ENCODE measurements at places on chromosomes 4 and X.
A peak's percentile ranks its signal among the peaks of the same experiment; 100 is the strongest.

- peak; percentile 42 for DNase-seq
Observed at GRCh38 chr4:161320377-161320776, 843.4 kb downstream of the FSTL5 start.

DNA sequence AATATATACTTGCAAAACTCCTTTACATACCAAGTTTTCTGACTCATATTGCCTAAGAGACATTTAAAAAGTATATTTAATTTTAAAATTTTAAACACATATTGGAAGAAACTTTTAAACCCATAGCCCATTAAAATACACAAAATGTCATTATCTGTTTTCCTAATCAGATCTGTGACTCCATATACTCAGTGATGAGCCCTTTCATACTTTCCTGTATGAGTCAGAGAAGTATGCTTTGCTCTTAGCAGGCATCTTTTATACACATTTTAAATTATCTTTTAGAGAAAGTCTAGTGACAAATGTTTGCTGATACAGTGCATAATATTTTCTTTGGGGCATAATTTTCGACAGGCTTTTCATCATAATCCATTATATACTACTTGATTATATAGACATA lies 26.4 kb downstream of the SPIN3 start:
- no peak for DNase-seq

GRCh38 chr4:14920759-14921320 lies 81.4 kb upstream of the CPEB2 start:
- no peak for DNase-seq

DNA sequence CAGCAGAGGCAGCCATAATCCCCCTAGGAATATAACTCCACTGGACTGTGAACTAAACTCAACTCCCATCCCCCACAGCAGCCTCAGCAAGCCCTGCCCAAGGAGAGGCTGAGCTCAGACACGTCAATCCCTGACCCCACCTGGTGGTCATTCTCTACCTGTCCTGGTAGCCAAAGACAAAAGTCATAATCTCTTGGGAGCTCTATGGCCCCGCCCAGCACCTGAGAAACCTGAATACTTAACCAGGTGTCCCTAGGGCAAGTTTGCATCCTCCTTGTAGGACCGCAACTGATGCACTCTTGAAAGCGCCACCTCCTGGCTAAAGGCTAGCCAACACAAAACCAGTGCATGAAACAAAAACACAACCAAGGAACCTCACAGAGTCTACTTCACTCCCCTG lies 18.4 kb downstream of the CT47B1 start:
- DNase-seq: no peak

DNA sequence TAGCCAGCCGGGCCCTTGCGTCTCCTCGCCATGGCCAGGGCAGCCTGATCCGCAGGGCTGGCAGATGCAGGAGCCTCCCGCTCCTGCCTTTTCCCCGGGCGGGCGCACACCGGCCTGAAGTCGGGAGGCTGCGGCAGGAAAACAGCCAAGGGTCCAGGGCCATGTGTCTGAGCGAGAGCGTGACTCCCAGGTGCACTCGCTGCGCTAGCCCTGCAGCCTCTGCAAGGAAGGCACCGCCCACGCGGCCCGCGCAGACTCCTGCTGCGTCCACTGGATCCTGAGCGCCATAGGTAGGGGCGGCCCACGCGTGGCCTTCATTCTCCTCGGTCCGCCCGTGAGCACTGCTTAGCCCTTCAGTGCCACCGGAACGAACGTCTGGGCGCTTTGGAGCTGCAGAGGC lies 379.9 kb downstream of the TRAM1L1 start:
- DNase-seq: no peak

DNA sequence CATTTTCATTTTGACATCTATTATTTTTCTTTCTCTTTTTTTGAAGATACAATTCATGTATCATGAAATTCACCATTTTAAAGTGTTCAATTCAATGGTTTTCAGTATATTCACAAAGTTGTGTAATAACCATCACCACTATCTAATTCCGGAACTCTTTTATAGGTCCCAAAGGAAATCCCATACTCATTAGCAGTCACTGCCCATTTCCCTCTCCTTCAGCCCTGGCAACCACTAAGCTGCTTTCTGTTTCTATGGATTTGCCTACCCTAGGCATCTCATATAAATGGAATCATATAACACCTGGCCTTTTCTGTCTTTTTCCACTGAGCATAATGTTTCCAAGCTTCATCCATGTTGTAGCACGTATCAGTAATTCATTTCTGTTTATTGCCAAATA lies 3.2 kb upstream of the FGF2 start:
- DNase-seq: no peak

DNA sequence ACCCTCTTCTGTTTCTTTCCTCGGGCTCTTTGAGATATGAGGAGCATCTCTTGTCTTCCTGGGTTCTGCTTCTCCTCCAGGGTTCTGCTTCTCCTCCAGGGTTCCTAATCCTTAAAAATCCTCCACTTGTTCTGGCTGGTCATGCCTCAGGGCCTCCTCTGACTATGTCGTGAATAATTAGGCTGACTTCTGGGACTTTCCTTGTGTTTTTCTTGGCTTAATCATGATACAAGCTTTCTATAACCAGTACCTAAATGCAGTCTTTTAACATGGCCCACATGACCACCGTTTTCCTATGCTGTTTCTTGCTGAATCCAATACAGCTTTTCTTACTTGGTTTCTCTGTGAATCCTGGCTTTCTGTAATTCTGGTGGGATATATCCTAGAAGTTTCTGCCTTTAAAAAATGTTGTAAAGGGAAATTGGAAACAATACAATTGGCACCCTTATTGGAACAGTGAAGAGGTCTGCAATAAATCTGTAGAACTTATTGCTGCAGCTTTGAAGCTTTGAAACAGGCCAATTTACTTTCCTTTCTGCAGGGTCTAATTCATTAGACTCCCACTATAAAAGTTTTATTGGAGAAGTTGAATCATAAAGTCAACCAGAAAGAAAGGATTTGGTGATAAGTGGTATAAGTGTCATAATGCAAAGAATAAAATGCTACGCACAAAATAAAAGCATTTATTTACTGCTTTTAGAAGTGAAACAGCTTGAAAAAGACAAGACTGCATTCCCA lies 213.1 kb downstream of the UGT8 start:
- no peak for DNase-seq

DNA sequence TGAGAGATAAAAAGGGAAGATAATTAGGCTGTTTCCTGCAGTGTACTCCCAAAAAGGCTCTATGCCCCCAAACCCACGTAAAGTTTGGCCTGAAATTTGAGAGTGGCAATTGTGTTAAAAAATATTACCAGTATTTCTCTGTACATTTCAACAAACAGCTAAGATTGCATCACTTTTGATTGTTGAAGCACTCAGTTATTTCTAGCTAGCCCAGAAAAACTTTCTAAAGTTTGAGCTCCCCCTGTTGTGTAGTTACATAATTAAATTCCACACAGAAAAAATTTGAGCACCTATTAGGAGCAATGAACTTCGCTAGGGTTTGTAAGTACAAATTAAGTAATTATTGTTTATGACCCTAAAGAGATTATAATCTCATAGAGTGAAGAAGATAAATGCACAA lies 109.4 kb downstream of the DLG3 start:
- DNase-seq: no peak

- DNase-seq: no peak
Observed at GRCh38 chrX:21735768-21736127, 22.2 kb downstream of the SMPX start.

DNA sequence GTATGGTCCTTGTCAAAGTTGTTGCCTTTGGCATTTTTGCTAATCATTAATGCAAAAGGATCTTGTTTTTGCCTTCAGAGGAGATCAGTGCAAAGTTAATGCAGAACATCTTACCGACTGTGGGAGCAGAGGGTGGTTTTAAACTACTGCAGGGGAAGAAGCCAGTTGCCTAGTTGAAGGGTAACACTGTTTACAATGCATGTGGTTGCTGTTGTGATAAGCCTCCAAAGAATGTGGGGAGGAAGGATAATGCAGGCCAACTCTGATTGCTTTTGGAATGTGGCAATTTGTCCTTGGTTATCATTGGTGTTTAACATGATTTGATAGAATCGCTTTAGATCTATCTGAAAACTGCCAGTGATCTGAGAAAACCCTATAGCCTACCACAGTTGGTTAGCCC lies 204.3 kb upstream of the TLL1 start:
- DNase-seq: no peak

GRCh38 chrX:96703816-96704215 lies 19.2 kb downstream of the DIAPH2 start:
- DNase-seq: no peak

DNA sequence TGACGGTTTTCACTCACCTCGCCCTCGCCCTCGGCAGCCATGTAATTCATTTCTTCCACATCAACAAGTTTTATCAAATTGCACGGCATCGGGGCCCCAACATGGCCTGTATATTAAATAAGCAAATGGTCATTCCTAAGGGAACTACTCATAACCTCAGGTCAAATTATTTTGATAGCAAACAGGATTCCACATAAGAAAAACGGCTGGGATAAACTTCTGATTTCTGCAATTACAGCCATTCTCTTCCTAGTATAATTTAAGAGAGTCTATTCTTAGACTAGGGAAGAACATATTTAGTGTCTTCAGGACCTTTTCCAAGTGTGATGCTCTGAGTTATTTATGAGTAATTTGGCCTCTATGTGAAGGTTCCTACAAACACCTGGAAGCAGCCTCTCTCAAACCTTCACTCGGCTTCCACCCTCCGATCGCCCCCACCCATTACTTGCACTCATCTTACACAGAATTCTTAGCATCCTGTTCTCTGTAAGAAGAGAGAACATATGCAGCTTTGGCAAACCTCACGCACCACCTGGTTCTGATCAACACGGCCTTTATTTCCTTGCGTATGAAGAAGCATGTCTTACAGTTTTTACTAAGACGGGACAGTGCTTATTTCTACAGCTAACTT lies 29.4 kb upstream of the CENPU start:
- no peak for DNase-seq

DNA sequence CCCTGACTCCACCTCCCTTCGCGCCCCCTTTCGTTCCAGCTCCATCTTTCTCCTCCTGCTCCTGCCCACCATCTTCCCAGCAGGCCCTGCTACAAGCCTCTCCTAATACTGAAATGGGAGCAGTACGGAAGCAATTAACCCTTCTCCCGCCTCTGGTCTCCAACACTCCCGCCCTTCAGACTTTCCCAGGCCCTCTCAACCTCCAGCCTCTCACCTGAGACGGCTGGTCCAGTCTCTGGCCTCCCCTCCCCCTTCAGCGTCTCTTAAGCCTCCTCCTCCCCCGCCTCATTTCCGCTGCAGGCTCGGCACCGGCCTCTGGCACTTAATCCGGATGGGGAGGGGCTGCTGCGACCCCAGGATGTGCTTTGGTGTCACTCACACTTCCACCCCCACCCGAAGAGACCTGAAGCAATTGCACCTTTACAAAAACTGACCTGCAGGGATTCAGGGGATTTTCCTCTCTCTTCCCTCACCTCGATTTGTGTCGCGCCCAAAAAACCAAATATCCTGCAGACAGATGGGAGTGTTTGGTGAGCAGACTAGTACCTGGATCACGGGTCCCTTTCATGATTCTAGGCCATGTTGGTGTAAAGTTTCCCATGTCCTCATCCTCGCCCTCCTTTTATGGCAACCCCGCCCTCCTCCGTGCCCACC lies 657 bp downstream of the TCEAL8 start:
- DNase-seq: peak; percentile 66

DNA sequence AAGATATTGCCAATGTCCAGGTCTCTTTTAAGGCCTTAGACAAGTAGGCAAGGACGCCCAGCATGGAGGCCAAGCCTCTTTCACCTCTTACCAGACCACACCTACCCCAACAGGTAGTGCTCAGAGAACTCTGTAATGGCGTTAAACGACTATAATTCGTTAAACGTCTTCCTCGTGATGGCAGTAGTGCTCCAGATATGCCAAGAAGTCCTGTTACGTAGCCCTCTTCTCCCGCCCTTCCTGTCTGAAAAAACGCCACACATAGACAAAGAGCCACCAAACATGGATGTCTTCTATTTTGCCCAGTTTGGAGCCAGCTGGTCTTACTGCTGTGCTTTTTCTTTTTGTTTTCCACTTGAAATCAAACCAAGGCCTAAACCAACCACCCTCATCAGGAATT lies 190.7 kb downstream of the OR13H1 start:
- peak; percentile 71 for DNase-seq

- no peak for DNase-seq
Observed at GRCh38 chr4:156816360-156816755, 155.2 kb downstream of the PDGFC start.

DNA sequence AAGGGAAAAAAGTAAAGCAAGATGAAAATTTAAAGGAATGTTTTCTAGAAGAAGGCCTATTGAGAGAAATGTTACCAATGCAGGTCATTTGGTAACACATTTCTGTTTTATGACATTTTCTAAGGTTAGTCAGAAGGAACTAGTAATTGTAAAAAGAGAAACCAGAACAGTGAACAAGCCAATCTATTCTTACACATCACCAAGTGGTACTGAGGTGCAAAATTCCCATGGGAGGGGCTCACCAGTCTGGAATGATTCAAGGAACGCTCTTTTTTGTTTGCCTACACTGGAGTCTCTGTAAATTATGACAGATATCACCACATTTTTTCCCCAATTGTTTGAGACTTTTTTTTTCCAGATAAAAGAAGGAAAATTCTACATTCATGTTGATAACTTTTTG lies 404.7 kb upstream of the CNKSR2 start:
- no peak for DNase-seq

DNA sequence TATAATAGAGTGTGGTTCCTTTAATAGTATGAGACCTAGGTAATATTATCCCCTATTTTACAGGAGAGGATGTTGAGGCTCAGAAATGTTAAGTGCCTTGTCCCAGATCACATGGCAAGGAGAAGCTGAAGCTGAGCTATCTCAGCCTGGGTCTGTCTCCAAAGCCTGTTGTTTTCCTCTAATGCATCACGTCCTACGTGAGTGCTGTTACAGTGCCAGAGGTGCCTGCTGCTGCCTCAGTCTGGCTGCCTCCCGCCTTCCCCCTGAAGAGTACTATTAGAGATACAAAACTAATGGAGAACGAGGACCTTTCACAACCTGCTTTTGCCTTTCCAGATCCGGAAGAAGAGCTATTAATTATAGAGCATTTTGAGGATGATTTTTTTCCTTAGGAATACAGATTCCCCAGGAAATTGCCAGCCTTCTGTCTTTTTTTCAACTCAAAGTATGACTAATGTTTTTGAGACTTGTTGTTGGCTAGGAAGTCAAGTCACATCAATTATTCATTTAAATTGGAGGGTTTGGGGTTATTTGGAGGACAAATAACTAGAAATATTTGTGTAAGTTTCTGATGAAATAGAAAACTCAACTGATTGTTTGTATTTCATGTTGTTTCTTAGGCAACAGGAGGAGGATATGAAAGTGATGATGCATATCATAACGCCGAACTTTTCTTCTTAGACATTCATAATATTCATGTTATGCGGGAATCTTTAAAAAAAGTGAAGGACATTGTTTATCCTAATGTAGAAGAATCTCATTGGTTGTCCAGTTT lies 43.9 kb upstream of the MTMR1 start:
- no peak for DNase-seq

DNA sequence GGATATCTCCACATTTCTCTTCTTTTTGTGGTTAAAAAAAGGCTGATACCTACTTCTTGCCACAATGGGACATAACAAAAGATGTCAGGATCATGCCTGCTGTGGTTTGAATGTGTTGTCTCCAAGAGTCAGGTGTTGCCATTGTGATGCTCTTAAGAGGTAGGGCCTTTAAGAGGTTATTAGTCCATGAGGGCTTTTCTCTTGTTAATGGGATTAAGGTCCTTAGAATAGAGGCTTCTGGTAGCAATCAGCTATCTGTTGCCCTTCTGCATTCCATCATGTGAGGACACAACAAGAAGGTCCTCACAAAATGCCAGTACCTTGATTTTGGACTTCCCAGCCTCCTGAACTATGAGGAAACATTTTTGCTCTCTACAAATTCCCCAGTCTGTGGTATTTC lies 191.4 kb downstream of the GBA3 start:
- no peak for DNase-seq

Data from SK-N-DZ (cell line).